ENCODE measurements at places on chromosomes 11 and 22. TPM values are rescaled to one million over a fixed set of nuclear protein-coding genes. Genes with fewer than 3 reads are reported as not detected.

- no peak for DNase-seq
Measured at GRCh38 chr11:112302226-112302868, 41.7 kb upstream of the PLET1 start.

GRCh38 chr11:60767388-60767811, 10.7 kb downstream of the MS4A15 start:
- no peak for DNase-seq

DNA sequence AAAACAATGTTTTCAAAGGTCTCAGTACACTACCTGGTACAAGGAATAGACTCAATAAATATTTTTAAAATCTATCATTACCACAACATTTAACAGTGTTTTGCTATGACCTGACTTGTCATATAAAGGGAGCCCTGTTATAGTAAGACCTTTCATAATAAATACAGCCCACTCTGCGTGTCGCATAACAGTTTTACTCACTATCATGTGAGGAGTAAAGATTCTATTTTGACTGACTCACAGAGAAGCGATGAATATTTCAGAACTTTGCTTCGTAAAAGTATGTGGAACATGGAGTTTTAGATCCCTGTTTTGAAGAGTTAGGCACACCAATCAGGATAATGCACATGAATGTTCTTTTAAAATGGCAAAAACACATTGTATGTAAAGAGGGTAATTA, 531.2 kb downstream of the KCNA4 start:
- no peak for DNase-seq

- no peak for DNase-seq
Measured at GRCh38 chr11:93942176-93942575, 79.0 kb upstream of the HEPHL1 start.

DNA sequence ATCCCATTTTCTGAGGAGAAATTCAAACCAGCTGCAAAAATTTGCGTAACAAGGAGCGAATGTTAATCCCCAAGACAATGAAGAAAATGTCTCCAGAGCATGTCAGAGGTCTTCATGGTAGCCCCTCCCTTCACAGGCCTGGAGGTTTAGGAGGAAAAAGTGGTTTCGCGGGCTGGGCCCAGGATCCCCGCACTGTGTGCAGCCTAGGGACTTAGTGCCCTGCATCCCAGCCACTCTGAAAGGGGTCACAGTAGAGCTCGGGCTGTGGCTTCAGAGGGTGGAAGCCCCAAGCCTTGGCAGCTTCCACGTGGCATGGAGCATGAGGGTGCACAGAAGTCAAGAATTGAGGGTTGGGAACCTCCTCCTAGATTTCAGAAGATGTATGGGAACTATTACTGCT, 87.4 kb downstream of the BRD1 start:
- no peak for DNase-seq

DNA sequence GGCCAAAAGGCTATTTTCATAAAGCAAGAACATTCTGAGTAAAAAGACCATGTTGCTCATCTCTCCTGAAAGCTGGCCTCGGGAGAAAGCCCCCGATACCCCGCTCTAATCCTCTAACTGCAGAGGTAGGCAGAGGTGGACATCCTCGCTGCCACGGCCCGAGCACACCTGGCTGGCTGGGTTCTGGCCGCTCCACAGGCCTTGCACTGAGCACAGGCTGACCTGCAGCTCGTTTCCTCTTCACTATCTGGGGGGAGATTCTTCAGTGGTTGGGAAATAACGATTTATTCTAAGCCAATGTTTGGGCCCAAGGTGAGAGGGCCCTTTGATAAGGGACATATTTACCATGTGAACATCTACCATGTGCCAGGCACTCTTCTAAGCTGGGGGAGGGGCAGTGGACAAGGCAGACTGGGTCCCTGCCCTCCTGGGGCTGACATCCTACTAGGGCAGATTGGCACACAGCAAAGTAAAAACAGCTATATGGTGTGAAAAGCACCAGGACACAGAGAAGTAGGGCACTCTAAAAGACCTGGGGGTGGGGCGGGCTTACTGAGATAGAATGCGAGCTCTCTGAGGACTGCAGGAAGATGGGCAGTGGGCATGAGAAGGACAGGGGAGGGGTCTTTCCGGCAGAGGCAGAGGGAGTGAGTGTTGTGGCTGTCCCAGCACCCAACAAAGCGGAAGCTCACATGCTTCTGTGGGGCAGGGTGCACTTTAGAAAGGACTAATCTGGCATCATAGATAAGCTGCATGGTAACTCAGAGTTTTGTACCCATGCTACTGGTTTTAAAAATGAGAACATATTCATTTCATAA, 65.5 kb upstream of the ARFGAP3 start:
- DNase-seq = no peak

GRCh38 chr11:100726680-100727079, 39.6 kb downstream of the ARHGAP42 start:
- DNase-seq = no peak

DNA sequence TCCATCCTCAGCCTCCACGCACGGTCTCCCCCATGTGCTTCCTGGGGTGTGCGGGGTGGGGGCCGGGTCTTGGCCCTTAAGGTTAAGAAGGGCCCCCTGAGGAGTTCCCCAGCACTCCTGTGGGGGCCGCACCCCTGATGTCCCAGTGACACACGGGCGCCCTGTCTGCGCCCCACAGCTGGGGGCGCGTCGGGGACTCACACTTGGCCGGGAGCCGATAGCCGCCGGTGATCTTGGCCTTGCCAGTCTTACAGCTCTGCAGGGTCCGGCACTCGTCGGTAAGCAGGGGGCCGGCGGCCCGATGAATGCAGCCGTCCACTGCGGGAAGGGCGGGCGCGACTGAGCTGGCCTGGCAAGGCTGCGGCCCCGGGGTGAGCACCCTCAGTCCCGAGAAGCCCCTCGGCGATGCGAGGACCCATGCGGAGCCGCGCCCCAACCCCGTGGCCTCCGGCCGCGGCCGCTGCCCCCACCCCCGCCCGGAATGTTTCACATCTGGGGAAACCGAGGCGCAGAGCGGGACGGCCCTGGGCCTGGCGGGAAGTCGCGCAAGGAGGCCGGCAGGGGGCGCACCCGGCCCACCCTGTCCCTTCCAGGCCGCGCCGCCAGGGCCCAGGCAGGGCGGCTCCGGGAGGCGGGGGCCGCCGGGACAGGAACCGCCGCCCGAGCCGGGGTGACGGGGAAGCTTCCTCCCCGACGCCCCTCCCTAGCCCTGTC, 13.9 kb downstream of the OTUB1 start:
- DNase-seq = no peak

DNA sequence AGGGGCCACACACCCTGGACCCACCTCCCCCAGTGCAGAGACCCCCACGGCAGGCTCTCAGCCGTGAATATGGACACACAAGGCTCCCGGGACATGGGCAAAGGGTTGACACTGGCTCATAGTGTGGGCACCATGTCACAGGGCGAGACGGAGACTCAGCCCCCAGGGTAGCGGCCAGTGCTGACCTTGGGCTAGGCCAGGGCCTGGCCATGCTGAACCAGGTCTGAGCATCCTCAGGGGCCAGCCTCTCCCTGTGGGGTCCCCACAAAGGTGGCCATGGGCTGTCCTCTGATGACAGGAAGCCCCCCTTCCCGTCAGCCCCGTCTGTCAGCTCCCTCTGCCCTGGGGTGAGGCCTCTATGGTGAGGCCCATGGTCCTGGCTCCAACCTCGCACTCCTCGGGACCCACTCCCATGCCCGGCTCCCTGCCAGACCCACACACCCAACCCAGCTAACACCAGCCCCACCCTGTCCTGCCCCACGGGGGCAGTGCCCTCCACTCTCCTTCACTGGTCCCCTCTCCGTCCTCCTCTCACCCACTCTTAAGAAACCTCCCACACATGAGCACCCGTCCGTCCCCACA, 19.0 kb upstream of the PRODH start:
- DNase-seq = no peak

- DNase-seq = no peak
Measured at GRCh38 chr11:47010179-47010578, 73.6 kb downstream of the CSTPP1 start.

The CD3E gene
- 0.32 TPM for polyA plus RNA-seq

The MMP13 gene
- 0.13 TPM for polyA plus RNA-seq

The TTC38 gene
- polyA plus RNA-seq = 26.1 TPM

The TEX54 gene
- not detected for polyA plus RNA-seq

Data from left renal pelvis (tissue), 4 donors.